ENCODE measurements at places on chromosomes 3 and 15. TPM values are rescaled to one million over a fixed set of nuclear protein-coding genes. Genes with fewer than 3 reads are reported as not detected.

DNA sequence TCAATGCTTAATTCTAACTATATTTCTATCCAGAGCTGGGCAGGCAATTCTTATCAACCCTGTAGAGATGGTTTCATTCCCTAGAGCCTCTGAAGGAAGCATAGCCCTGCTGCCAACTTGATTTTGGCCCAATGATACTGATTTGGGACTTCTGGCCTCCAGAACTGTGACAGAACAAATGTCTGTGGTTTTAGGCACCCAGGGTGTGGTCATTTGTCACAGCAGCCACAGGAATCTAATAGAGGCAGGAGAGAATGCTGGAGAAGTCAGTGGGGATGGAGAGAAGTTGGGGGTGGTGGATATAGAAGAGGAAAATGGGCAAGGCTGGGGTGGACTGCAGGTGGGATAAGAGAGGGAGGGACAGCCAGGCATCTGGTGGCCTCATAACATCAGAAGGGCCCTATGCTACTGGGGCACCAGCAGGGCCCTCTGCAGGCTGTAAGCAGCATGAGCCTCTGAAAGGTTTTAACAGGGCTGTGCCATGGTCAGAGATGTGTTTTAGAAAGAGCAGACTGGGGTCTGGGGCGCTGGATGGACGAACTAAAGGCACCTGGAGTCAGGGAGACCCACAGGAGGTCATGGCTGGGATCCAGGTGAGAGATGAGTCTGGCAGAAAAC lies 19.8 kb downstream of the MRPS11 start:
- DNase-seq: no peak

- DNase-seq: no peak
These were observed 71.6 kb downstream of the CHAC1 start for GRCh38 chr15:41024885-41025284.

DNA sequence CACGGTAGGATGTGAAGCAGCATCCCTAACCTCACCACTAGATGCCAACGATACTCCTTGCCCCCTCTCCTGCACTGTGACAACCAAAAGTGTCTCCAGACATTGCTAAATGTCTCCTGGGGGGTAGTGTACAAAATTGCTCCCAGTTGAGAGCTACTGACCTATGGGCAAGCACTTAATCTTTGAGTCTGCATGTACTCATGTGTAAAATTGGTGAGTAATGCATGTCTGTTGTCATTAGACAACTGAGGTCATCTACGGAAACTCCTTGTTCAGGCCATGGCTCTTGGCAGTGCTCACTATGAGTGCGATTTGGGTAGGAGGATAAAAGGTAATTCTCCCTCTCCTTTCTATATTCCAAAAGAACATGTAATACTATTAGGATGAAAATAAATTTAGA lies 29.2 kb downstream of the PDHB start:
- DNase-seq: no peak

GRCh38 chr15:101310161-101310480 lies 15.1 kb upstream of the SNRPA1 start:
- DNase-seq: no peak

DNA sequence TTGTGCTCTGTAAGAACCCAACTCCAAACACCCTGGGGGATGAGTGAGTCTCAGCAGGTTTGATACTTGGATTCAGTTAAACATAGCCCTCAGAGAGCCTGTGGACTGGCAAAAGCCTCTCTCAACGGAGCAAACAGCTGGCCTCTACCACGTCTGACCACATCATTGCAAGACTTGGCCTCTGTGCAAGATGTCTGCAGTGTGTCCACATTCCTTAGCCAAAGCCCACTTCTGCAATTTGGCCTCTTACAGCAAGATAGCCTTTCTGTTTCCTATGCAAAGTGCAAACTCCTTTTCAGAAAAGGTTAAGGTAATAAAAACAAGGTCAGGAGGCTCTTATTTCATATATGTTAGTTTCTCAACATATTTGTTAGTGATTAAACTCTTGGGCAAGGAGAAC lies 27.9 kb downstream of the FBN1 start:
- DNase-seq: no peak

DNA sequence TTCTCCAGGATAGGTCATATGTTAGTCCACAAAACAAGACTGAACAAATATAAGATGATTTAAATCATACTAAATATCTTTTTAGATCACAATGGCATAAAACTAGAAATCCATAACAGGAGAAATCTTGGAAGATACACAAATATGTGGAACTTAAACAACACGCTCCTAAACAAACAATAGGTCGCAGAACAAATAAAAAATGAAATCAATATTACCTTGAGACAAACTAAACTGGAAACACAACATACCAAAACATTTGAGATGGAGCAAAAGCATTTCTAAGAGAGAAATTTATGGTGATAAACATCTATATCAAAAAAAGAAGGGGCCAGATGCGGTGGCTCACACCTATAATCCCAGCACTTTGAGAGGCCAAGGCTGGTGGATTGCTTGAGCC lies 8.3 kb upstream of the TMCO5A start:
- DNase-seq: no peak

DNA sequence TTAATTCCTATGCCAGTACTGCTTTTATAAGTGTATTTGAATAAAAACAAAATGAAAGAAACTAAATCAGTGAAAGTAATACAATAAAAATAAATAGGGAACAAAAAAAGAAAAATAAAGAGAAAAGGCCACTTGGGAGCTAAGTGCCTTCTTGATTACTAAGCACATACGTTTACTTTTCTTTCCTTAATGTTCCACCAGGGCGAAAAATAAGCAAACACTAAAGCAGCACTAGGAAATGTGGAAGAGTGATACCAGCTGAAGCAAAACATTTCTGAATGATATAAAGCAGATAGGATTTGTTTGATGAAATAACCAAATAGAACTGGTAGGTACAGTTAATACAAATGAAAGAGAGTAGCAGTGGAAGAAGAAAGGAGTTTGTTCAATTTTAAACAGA lies 132.8 kb upstream of the ZPLD1 start:
- DNase-seq: no peak

DNA sequence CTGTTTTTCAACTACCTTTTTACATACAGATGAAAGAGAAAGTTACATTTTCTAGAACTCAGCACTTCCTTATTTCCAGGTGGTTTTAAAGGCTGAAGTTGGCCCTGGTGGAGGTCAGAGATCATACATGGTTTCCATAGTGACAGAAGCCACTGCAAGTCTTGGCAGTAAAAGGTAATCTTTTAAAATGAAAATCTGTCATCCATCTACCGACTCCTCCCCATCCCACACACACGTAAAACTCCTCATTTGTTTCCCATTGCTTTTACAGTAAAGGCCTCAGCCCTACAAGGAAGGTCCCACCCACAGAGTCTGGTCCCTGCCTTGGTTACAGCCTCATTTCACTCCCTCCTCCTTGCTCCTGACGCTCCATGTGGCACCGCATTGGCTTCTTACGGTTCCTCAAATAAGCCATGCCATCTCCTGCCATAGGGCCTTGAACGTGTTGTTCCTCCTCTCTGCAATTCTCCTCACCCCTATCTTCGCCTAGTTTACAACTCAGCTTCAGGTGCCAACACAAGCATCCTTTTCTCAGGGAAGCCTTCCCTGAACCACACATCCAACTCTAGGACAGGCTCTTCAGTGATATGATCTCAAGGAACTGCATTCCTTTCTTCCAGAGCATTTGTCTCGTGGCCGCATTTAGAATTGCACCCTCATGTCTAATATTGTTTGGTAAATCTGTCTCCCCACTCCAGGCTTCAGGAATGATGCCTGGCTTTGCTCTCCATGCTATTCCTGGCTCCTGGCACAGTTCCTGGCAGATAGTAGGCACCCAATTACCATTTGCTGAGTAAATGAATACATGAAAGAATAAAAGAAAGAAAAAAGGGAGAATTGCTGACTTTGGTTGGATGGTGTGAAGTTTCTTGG lies 2.6 kb downstream of the CYP19A1 start:
- DNase-seq: peak; percentile 66

Gene GABRB3
- total RNA-seq: not detected

Gene NOX5
- not detected for total RNA-seq

Gene SCG5
- total RNA-seq: not detected

Gene GOLGA8G
- total RNA-seq: not detected

Gene TOPAZ1
- not detected for total RNA-seq

Gene CCDC39
- total RNA-seq: not detected

Gene ISLR2
- total RNA-seq: not detected

Gene TRA2B
- total RNA-seq: 220 TPM

Gene MME
- 11.2 TPM for total RNA-seq

Gene PLSCR2
- total RNA-seq: 0.61 TPM

Gene POLQ
- 0.97 TPM for total RNA-seq
